ENCODE measurements at places on chromosomes 2 and 18.

DNA sequence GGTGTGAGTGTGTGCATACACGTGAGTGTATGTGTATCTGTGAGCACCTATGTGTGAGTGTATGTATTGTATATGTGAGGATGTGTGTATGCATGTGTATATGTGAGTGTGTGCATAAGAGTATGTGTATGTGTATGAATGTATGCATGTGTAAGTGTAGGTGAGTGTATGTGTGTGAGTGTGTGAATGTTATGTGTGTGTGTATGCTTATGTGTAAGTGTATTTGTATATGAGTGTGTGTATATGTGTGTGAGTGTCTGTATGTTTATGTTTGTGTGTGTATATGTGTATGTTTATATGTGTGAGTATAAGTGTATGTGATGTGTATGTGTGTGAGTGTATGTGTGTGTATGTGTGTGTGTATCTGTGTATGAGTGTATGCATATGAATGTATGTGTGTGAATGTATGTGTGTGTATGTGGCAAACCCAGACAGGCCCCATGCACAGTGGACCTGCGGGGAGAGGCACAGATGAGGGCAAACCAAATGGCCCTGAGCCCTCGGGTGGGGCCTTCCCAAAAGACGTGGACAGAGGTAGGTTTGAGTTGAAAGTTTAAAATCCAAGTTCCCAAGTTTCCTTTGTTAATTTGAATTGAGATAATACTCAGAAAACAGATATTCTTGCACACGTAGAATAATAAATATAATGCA, 51.5 kb downstream of the EDAR start:
- DNase-seq: no peak

GRCh38 chr2:13091455-13091854, 374.7 kb downstream of the TRIB2 start:
- no peak for DNase-seq

- no peak for DNase-seq
Observed at GRCh38 chr2:188897096-188897495, 77.1 kb upstream of the COL3A1 start.

GRCh38 chr2:42863320-42863719, 70.9 kb upstream of the HAAO start:
- no peak for DNase-seq

DNA sequence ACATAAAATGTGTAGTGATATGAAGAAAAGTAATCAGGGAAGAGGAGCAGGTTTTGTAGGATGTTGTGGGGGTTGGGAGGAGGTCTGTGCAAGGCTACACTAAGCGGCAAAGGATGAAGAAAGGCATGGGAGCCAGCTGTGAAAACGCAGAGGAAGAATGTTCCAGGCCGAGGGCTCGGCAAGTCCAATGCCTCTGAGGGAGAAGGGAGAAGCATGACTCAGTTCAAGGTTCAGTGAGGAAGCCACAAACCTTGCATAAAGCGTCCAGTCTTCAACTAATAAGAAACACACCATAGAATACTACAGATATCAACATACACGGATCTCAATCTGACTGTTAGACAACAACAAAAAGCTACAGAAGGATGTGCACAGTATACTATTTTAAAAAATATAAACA, 16.2 kb downstream of the EPB41L3 start:
- no peak for DNase-seq

GRCh38 chr18:56248610-56249235, 389.7 kb downstream of the TXNL1 start:
- no peak for DNase-seq

DNA sequence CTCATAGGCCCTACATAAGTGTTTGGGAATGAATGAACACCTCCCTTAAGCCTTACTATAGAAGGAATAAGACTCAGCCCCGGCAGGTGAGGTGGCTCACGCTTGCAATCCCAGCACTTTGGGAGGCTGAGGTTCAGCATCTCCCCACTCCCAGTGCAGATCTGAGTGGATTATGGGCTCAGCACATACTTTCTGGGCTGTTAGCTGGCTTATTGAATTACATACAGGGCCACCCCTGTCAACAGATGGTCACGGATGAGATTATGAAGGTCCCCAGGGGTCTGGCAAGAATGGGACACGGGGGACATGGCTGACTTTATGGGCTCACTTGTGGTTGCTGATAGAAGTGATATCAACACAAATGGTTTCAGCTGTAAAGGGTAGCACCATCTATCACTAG, 322.3 kb downstream of the TSN start:
- no peak for DNase-seq

DNA sequence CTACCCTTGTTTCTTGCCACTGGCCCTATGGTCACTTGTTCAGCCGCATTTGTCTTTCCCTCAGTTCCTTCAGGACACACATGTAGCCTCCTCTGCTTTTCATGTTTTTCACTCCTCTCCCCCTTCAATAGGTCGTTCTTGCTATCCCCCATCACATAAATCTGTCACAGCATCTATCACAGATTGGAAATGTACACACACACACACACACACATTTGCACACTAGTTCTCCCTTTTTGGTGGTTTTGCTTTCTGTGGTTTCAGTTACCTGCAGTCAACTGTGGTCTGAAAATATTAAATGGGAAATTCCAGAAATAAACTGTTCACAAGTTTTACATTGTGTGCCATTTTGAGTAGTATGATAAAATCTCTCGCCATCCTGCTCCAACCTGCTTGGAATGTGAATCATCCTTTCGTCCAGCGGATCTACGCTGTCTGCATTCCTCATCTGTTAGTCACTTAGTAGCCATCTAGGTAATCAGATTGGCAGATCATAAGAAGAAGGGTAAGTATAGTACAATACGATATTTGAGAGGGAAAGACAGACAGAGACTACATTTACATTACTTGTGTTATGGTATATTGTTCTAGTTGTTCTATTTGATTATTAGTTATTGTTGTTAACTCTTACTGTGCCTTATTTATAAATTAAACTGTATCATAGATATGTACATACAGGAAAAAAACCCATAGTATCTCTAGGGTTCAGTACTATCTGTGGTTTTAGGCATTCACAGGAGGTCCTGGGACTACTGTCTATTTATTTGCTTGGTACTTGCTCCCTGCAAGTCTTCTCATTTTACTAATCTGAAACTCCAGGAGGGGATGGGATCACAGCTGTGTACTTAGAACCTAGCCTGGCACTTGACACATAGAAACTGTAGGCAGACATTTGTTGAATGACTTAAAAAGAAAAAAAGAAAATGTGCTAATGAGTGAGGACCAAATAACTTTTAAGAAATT, 86.1 kb upstream of the PNPT1 start:
- no peak for DNase-seq

GRCh38 chr2:46876741-46877384, 38.7 kb downstream of the MCFD2 start:
- no peak for DNase-seq

DNA sequence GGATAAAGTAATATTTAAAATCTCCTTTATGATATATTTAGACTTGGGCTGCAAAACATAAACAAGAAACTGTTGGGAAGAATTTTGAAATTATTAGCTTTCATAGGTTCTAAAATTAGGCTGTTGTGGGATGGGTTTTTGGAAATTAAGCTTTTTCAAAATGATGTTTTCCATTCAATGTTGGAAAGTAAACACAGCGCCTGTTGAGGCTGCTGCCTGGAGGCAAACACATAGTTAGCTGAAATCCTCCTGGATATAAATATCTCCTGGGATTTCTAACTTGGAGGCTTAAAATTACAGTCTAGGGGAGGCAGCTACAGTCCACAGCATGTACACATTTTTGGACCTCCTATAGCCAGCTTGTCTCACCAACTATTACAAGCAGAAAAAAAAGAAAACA, 197.3 kb downstream of the DCC start:
- DNase-seq: no peak

DNA sequence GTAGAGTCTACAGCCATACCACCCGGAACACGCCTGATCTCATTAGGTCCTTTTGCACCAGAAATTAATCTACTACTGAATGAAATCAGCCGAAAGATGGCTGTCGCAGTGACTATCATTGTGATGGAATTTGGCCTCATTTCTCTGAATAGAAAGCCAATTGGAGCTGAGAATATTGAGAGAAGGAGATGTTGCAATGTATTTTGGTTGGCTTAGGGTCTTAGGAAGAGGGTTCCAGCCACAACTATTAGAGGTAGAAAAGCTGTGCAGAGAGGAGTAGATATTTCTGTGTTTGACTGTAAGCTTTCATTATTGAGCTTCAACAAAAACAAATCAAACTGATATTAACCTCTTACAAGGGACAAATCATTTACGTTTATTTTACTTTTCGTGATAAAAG, 98.1 kb downstream of the THSD7B start:
- DNase-seq: no peak

DNA sequence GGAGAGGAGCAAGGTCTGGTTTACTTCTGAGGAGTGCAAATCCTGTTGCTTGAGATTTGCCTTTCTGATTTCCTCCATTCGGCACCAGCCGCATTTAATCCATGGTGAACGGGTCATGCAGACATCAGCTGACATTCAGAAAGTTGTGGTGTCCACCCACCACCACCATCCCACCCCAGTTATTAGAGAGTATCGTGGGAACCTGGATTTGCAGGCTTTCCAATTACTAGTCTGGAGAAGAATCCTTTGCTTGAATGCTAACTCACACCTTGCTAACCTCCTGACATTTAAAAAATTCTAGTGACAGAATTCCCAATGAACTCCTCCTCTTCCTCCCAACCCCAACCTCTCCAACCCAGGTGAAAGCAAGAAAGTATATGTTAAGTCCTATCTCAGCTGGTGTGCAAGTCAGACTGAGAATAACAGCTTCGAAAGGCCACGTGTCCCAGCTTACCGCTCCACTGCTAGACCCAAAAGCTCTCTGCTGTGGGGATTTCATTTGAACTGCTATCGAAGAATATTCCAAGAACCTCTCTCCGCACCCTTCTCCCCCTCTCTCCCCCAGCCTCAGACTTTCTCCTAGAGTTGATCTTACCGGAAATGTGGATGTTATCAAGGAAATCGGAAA, 17.7 kb downstream of the BCL11A start:
- DNase-seq: no peak

DNA sequence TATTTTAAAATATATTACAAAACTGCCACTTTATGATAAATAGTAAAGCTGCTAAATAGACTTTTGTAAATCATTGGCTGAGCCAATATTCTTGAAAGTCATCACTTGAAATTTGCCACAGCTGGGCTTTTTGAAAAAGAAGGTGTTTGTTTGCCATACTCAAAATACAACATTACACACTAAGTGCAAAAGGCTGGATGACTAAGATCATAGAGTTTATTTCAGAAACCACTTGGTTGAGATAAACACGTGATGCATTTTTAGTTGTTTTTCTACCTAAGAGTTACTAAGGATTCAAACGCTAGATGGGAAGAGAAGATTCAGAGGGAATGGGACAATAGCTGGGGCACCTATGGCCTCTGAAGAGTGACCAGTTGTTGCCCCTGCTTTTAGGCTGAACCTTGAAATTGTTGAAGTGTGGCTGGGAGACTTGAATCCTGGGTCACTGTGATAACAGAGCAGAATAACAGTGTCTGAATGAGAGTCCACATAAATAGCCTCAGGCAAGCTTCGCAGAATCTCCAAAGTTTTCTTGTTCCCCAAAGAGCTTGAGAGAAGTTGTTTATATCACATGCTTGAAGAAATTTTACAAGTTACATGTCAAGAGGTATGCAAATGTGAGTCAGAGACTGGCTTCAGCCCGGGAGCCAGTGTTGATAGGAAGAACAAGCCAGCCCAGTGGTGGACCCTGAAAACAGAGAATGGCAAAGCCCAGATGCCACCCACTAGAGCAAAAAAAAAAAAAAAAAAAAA, 409.8 kb downstream of the GPD2 start:
- DNase-seq: no peak

- no peak for DNase-seq
Observed at GRCh38 chr2:159140070-159140769, 146.3 kb downstream of the WDSUB1 start.

DNA sequence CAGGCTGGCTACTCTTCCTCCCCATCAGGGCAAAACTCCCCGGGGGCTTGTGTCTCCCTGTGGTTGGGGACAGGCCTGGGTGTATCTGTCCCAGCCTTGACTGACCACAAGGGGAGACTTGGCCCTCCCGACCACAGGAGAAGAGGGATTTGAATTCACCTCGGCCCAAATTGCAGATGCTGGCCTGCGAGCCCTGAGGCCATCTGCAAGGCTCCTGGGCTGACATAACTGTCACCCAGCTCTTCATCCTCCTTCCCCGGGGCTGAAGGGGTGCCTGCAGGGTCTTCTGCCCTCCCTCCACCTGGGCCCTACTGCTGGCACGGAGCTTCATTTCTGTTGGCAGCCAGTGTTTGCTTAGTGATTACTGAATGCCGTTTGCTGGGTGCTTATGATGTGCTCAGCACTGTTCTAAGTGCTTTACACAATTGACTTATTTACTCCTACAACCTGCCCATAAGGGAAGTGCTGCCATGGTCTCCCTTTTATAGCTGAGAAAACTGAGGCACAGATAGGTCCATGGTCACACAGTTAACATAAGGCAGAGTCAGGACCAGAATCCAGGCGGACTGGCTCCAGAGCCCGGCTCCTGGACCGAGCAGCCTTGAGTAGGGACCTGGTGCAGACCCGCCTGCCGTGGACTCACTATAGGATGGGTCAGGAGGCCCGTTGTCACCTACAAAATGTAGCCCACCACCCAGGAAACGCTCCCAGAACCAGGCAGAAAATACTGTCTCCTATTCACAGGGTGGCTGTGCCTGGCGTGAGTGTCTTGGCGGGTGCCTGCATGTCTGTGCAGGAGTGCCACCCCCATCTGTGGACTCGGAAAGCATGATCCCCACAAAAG, 18.9 kb downstream of the STEAP3 start:
- DNase-seq: no peak

DNA sequence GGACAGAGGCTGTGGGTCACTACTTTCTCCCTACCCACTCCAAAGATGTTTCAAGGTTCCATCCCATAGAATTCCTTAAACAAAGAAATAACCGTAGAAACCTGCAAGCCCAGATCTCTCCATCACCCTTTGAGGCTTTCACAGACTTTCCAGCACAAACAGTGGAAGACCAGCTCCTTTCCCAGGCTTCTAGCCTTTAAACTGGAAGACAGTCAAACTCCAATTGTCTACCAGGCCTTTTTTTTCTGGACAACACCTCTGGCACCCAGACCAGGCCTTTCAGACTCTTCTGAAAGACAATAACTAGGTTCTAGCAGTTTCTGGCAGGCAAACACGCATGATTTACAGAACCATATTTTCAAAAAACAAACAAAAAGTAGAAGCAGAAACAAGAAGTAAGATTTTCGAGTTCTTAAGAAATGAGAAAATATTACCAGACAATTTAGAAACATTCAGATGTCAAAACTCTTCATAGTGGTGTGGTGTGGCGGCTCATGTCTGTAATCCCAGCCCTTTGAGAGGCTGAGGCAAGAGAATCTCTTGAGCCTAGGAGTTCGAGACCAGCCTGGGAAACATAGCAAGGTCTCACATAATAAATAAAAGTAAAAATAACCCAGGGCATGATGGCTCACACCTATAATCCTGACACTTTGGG, 106.8 kb upstream of the MSH2 start:
- no peak for DNase-seq

GRCh38 chr2:237427769-237428506, 14.0 kb upstream of the COL6A3 start:
- DNase-seq: peak; percentile 62

- DNase-seq: no peak
Observed at GRCh38 chr2:226080334-226080733, 680.8 kb downstream of the NYAP2 start.

- DNase-seq: no peak
Observed at GRCh38 chr2:63981702-63982103, 37.5 kb downstream of the VPS54 start.

GRCh38 chr18:3885209-3885792, 435.3 kb downstream of the TGIF1 start:
- DNase-seq: no peak
